ENCODE measurements at places on chromosomes 12 and 14. TPM values are rescaled to one million over a fixed set of nuclear protein-coding genes. Genes with fewer than 3 reads are reported as not detected.

GRCh38 chr14:27623782-27624181, 1025.9 kb upstream of the NOVA1 start:
- peaks cover 5% of the 10 kb centered on the region for H3K36me3 ChIP-seq
- no peaks in the 10 kb centered on the region for H3K27me3 ChIP-seq
- no peak for DNase-seq

DNA sequence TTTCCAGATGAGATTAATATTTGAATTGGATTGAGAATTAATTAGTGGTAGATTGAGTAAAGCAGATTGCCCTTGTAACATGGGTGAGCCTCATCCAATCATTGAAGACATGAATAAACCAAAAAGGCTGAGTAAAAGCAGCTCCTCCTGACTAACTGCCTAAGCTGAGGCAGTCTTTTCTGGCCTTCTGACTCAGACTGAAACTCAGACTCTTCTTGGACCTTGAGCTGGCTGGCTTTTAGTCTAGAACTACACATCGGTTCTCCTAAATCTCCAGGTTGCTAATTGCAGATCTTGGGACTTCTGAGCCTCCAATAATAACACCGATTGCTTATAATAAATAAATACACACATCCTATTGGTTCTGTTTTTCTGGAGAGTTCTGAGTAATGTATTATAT, 24.0 kb downstream of the FKBP11 start:
- H3K4me1 ChIP-seq, result peaks cover 14% of the 10 kb centered on the region
- no peak for DNase-seq
- H3K27ac ChIP-seq, result no peak overlapping the region
- no peak overlapping the region for H3K4me3 ChIP-seq

- no peak overlapping the region for H3K4me3 ChIP-seq
- peaks cover 26% of the 10 kb centered on the region for H3K27me3 ChIP-seq
- H3K36me3 ChIP-seq, result no peaks in the 10 kb centered on the region
- DNase-seq, result no peak
Measured at GRCh38 chr12:264269-264668, 1.6 kb upstream of the SLC6A13 start.

DNA sequence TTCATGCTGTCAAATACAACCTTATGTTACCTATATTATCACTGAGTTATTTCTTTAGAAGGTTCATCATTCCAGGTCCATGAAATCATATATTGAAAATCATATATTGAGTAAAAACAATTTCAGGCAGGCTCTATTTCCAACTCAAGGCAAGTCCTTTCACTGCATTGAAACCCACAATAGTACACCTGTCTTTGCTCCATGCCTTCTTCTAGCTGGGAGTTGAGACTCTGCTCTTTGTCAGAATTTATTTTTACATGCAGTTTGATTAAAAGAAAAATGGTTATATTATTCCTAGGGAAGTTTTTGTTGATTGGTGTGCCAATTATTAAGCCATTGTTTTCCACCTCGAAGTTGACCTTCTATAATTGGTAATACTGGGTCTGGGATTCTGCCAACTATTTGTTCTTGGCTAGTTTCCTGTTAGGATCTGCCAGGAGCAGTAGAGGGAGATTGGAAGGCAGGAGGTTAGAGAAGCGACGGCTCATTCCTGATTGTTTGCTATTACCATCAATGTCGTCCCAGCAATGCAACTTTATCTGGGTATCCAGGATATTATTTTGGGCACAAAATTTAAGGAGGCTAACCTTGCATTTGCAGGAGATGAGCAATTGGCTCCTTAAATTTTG, 79.5 kb upstream of the MIS18BP1 start:
- no peak for DNase-seq
- H3K4me1 ChIP-seq, result no peaks in the 10 kb centered on the region
- no peaks in the 10 kb centered on the region for H3K27me3 ChIP-seq
- H3K4me3 ChIP-seq, result no peak overlapping the region
- H3K27ac ChIP-seq, result no peak overlapping the region
- no peaks in the 10 kb centered on the region for H3K36me3 ChIP-seq

DNA sequence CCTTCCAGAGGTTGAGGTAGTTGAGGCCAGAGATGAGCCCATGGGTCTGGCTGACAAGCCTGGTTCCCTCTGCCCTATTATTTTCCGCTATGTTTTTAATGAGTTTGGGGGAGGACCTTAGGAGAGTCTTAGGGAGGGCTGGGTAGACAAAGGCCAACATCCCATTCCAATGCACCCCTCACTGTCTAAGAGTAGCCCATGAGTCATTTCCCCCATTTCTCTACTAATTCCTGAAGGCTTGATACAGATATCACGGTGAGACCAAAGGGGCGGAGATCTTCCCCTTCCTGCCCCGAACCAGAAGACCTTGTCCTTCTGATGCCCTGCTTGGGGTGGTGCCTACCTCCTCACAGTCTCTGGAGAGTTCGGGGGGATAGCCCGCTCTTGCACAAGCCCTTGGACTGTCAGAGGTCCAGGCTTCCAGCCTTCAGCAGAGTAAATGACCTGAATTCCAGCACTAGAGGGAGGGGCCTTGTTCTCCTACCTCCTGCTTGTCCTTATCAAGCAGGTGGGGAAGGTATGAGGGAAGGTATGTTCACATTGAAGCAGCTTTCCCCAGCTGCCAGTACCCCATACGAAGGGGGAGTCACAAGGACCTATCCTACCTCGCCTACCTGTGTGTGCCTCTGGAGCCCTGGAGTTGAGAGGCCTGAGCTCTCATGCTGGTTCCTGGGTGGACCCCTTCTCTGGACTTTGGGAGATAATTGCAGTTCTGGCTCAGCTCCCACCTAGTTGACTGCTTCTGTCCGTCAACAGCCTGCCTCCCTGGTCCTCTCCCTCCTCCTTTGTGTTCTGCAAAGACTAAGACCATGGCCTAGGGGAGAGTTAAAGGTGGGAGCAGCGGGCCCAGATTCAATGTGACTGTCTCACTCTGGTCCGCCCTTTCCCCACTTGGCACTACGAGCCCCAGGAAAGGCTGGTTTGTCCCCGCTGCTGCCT, 3.7 kb downstream of the PSMB11 start:
- no peak for DNase-seq
- H3K27ac ChIP-seq, result no peak overlapping the region
- no peak overlapping the region for H3K4me3 ChIP-seq
- H3K27me3 ChIP-seq, result peaks cover 5% of the 10 kb centered on the region
- peaks cover 5% of the 10 kb centered on the region for H3K36me3 ChIP-seq

GRCh38 chr14:71290960-71291466, 383.8 kb downstream of the PCNX1 start:
- H3K27me3 ChIP-seq, result no peaks in the 10 kb centered on the region
- peak overlapping the region; percentile 94 for H3K27ac ChIP-seq
- H3K4me1 ChIP-seq, result peaks cover 25% of the 10 kb centered on the region
- H3K36me3 ChIP-seq, result no peaks in the 10 kb centered on the region

DNA sequence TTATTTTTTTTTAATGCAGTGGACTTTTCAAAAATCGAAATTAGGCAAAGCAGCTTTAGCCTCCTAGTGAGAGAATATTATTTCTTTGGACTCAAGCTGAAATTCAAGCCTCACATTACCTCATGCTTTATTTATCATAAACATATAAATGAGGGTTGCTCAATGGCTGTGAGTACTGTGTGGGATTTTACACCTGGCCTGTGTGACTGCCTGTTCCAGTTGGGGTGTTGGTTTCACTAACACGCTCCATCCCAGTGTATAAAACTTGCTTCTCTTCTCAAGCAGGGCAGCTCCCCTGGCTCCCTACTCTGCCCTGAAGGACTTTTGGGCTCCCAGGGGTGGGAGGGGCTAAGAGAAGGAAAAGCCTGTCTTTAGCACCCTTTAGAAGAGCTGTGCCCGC, 15.0 kb downstream of the ANKLE2 start:
- no peak for DNase-seq
- no peaks in the 10 kb centered on the region for H3K27me3 ChIP-seq
- no peaks in the 10 kb centered on the region for H3K4me1 ChIP-seq
- H3K4me3 ChIP-seq, result no peak overlapping the region
- H3K36me3 ChIP-seq, result peaks cover 37% of the 10 kb centered on the region
- H3K27ac ChIP-seq, result no peak overlapping the region

- peaks cover 24% of the 10 kb centered on the region for H3K27me3 ChIP-seq
- no peak overlapping the region for H3K4me3 ChIP-seq
- no peak for DNase-seq
- no peak overlapping the region for H3K27ac ChIP-seq
- H3K36me3 ChIP-seq, result no peaks in the 10 kb centered on the region
- no peaks in the 10 kb centered on the region for H3K4me1 ChIP-seq
Measured at GRCh38 chr12:120358412-120359100, 10.4 kb downstream of the MSI1 start.

- peaks cover 17% of the 10 kb centered on the region for H3K36me3 ChIP-seq
- no peak for DNase-seq
Measured at GRCh38 chr12:111429828-111430432, 24.2 kb downstream of the SH2B3 start.

LHX5 gene
- not detected for total RNA-seq

ARMH4 gene
- 2.4 TPM for total RNA-seq

TRHDE gene
- total RNA-seq, result 58.6 TPM

PRB2 gene
- total RNA-seq, result not detected

CIPC gene
- total RNA-seq, result 12.1 TPM

SLC6A13 gene
- not detected for total RNA-seq
